ENCODE measurements at places on chromosomes 4 and X.

DNA sequence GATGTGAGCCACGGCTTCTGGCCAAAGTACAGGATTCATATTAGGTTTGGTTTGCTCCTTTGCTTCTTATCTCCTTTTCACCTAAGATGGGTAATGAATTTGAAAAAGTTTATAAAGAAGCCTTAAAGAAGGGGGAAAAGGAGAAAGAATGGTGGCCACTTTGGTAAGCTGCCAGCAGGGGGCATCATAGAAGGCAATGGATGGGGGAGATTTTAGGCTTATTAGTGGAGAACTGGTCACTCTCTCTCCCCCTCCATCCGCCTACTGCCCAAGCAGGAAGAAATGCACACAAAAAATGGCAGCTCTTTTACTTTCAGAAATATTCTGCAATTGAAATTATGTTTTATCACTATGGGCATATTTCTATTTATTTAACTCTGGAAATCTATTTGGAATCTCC is 32.0 kb downstream of the SPARCL1 start:
- DNase-seq: no peak

- DNase-seq: no peak
These were observed 1.3 kb upstream of the HTRA3 start for GRCh38 chr4:8268211-8268610.

DNA sequence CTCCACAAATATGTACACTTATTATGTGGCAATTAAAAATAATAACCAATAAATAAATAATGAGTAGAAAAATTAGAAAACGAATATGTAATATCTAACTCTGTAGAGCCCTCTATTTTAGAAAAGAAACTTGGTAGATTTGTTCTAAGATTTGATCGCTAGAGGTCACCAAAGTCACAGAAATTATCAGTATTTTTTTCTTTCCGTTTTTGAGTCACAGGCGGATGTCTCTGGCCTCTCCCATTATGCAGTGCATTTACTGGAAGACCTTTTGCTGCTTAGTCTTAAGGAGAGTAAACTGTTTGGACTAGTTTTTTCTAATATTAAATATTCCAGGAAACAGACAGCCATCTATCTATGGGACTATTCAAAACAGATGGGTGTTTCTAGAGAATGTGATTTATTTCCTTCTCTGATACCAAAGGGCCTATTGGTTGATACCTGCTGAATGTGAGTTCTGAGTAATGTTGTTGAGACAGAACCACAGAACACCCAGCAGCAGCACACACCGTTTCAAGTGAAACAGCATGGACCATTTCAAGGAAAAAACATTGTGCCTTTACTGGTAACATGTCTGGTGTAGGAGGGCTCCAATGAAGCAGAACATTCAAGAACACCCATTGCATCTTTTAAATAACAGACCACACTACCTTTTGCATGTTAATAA is 34.0 kb upstream of the GYPA start:
- DNase-seq: peak; percentile 71

DNA sequence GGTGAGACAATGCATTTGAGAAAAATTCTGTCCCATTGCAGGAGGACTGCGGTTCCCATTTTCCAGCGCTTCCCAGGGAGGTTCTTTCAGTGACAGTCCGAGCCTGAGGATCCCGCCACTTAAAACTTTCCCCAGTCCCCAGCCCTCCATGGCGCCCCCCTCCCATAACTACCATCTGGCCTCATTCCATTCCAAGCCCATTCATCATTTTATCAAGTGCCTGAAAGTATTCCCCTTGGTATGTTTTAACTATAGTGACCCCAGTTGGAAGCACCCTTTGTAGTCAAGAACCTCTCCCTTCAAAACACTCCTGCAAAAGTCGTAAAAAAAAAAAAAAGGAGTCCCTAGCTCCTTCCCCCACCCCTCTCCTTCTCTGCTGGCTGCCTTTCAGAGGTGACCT is 1.2 kb downstream of the RASL11B start:
- DNase-seq: peak; percentile 55

GRCh38 chr4:123671636-123672404 is 275.2 kb downstream of the SPRY1 start:
- no peak for DNase-seq

- no peak for DNase-seq
These were observed 28.1 kb downstream of the FAM9A start for GRCh38 chrX:8773117-8773516.

DNA sequence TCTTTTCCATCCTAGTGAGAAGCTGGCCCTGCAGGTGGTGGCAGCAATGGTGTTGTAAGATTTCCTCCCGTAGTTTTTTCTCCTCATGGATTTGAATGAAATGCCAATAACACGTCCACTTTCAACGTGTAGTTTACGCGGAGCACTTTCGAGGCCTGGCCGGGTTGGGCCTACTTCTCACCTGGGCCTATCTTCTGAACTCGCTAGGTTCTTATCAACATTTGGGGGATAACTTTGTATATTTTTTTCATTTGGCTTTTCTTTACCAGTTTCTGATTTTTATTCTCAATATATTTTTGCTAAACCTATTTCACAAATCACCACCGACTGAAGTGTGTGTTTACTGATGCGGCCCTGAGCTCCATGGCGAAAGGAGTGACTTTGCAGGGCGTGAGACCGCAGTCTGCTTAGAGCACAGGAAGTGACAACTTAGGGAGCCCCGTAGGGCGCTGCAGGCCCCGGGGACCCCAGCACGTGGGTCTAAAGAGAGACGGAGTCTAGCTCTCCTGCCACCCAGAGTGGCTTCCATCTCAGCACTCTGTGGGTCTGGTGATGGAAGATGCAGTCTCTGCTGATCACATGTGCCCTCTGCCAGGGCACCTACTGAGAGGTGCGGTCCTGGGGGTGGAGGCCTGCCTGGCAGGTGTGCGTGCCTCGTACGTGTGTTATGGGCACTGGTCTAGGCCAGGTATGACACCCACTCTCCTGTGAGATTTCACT is 29.1 kb downstream of the NELFA start:
- DNase-seq: no peak

DNA sequence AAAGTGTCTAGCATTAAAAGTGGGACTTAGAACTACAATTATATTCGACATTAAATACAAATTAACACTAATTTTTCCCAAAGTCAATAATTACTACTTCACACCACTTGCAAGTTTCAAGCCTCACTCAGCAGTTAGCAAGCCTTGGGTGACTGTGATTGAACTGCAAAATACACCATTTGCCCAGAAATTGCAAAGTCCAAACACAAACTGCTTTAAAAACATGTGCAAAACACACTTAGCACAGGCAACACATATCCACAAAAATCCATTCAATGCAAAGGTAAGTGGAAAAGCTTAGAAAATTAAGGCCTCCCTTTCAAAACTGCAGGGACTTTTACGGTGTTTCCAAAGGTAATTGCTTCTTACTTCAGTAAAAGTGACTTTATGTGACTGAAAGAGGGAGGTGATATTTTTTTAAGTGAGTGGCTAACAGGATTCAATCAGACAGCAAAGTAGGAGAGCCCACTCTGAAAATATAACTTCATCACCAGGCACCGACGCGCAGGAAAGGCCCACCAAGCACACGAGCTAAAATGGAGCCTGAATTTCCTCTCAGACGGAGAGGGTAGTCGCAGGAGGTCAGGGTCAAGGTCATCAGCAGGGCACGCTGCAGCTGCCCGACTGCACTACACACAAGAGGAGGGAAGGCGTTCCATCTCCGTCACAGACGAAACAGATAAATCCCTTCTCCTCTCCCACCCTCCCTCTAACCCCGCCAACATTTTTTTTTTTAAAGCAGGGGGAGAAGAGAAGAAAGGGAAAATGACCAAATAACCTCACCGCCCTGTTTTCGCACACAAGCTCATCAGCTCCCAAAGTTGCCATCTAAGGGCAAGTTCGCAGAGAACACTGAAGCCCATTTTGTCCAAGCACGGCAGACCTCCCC is 3.1 kb downstream of the ZNF827 start:
- peak; percentile 54 for DNase-seq

GRCh38 chrX:79065696-79066095 is 78.8 kb upstream of the GPR174 start:
- no peak for DNase-seq

DNA sequence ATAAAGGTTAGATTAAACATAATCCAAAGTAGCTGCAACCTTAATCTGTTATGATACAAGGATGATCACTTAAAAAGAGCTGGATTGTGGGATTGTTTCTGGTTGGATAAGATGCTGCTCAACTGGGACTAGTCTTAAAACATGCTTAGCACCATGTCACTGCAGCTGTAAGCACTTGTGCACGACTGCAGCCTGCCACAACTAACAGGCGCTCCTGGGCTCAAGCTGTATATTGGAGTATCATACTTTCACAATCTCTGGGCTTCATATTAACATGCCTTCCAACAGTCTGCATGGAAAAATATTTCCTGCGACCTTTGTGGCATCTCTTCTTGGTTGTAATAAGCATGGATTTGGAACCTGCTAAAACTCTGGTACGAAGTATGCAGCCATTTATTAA is 493.0 kb upstream of the PITX2 start:
- no peak for DNase-seq

- DNase-seq: no peak
These were observed 58.1 kb downstream of the RAB40A start for GRCh38 chrX:103461156-103461555.

DNA sequence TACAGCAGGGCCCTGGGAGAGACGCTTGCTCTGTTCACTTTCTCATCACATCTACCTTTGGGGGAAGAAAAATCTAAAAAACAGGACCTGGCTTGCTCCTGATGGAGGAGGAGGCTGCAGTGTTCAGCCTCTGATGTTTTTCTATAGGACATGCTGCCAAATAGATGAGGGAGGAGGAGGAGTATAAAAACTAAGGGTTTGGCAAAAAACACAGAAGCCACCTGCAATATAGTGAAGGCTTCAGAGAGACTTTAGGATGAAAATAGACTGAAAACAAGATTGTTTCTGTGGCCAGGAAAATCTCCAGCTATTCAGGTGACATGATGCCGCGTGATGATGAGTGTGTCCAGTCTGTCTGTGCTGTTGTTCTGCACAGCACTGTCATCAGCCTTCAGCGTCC is 160.6 kb downstream of the PTTG2 start:
- no peak for DNase-seq

- peak; percentile 67 for DNase-seq
These were observed 153.8 kb upstream of the AGA start for GRCh38 chr4:177596035-177596434.

DNA sequence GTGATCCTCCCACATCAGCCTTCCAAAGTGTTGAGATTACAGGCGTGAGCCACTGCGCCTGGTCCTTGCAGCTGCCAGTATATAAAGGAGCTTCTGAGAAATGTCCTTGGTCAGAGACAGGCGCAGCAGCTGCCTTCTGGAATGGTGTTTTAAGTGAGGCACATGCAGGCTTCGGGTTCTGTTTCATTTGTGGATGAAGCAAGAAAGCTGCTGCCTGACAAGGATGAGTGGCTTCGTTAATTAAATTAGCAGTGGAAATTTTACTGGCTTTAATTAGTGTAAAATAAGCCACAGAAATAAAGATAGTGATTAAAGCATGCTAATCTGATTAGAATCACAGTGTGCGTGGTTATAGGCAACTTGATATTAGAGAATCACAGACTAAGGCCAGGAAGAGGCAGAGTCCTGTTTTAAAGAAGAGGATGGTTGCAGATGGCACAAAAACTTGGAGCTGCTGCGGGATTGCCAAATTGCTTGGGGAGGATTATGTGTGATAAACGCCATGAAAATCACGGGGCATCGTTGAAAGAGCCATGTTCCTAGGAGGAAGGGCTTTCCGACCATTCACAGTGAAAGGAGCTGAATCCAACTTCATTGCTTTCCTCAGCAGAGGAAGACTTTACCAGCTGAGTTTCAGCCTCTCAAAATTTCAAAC is 348.4 kb upstream of the FAT1 start:
- peak; percentile 10 for DNase-seq

GRCh38 chr4:73822812-73823504 is 13.5 kb upstream of the CXCL6 start:
- no peak for DNase-seq

GRCh38 chrX:31053621-31054020 is 18.2 kb downstream of the FTHL17 start:
- no peak for DNase-seq

DNA sequence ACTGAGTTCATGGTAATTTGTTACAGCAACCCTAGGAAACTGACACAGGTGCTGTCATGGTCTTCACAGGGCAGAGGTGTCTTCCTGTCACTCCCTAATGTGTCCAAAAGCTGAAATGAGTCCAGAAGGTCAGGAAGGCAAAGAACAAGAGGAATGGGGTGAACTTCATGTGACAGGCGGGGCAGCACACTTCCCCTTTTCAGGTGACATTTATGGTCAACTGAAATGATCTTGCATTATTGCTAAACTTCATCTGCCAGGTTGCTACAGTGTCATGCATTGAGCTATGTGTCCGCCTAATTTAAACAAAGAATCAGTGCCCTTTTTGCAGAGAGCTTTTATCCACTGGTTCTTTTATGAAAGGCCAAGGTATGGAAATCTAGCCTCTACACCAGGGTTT is 15.9 kb upstream of the CCDC149 start:
- DNase-seq: no peak

- DNase-seq: no peak
These were observed 6.1 kb downstream of the SCARB2 start for GRCh38 chr4:76207549-76207948.

DNA sequence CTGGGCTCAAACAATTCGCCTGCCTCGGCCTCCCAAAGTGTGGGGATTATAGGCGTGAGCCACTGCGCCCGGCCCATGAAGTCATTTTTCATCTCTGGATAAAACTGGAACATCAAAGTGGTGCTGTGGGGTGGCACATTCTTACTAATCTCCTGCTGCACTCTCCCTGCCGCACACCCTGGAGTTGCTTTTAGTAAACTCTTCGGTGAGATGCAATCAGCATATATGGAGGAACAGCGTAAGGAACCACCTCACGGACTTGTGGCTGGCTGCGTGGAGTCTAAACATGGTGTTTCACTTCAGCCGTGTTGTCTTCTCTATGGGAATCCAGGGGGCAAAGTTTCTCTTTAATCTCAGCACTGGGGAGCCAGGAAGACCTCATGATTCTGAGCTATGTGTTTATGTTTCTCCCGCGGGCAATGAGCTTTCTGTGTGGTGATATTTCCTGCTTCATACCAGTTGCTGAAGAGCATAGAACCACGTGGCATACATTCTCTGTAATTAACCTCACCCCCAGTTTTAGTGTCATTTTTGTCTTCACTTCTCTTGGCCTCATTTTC is 2.1 kb upstream of the RHOH start:
- DNase-seq: peak; percentile 50

GRCh38 chr4:182806259-182807252 is 110.6 kb downstream of the DCTD start:
- DNase-seq: peak; percentile 78

- no peak for DNase-seq
These were observed 14.1 kb upstream of the TMEM154 start for GRCh38 chr4:152693871-152694270.

DNA sequence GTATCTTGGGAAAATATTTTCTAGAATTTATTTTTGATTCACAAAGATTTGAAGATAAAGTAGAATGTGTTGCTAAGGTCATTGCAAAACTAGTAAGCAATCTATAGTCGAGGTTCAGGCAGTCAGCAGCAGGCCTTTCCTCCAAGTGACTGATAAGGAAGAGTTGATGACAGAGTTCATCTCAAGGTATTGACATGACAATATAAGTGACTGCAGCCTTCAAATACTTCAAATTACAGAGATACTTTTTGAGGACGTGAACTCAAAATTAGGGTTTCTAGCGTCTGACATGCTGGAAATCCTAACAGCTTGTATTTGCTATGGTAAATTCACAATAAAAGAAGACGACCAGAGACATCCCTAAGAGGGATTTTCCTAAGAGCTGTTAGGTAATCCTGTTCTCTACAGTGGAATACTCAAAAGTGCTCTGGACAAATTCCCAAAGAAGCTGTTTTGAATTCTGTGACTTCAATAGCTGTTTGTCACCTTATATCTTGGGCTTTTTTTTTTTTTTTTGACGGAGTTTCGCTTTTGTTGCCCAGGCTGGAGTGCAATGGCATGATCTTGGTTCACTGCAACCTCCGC is 7.4 kb downstream of the ARHGAP10 start:
- no peak for DNase-seq

- DNase-seq: no peak
These were observed 4.7 kb upstream of the NAA10 start for GRCh38 chrX:153939573-153939972.
